Heart right ventricle (tissue), 16 donors: ENCODE measurements at places on chromosomes 6 and 20. TPM values are rescaled to one million over a fixed set of nuclear protein-coding genes. Genes with fewer than 3 reads are reported as not detected.

- DNase-seq, result no peak
These were observed 13.3 kb upstream of the CCN5 start for GRCh38 chr20:44701858-44702256.

GATA5 gene
- total RNA-seq, result 1.6 TPM

SLC32A1 gene
- total RNA-seq, result not detected

GRCh38 chr6:3081960-3082359 lies 13.7 kb downstream of the RIPK1 start:
- DNase-seq, result no peak

TMEM74B gene
- total RNA-seq, result 2.5 TPM

DNA sequence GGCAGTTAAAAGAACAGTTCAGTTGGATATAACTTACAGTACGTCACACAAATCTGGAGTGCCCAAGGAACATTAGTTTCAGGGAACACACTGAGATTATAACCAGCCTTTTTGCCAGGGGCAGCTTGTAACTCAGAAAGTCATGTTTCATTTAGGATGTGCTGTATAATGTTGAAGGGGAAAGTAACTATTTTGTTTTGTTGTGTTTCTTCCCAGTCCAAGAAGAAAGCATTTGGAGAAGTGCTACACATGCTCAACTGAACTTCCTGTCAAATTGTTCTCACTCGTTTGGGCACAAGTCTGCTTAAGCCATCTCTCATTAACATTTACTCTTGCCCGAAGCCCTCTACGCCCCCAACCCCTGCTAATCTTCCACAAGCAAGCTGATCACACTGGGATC lies 157.9 kb downstream of the BTBD9 start:
- no peak for DNase-seq

DNA sequence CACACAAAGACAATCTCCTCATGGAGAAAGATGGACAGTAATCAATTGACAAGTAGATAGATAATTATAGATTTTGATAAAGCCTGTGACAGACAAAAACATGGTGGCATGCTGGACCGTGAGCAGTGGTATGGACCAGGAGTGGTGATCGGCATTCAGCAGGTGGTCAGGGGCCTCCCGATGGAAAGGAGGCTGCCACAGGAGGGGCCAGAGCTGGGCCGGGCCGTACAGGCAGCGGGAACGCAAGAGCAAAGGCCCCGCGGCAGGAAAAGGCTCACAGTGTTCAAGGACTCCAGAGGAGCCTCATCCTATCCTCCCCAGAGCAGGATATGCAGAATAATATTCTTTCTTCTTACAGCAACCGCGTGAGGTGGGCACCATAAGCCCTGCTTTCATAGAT lies 123.7 kb downstream of the EYA2 start:
- DNase-seq, result no peak

DNA sequence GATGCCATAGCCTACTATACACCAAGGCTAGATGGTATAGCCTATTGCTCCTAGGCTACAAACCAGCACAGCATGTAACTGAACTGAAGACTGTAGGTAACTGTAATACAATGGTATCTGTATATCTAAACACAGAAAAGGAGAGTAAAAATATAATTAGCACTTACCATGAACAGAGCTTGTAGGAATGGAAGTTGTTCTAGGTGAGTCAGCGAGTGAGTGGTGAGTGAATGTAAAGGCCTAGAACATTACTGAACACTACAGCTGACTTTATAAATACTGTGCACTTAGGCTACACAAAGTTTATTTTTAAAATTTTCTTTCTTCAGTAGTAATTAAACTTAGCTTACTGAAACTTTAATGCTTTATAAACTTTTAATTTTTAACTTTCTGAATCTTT lies 129.5 kb downstream of the BTBD9 start:
- no peak for DNase-seq

CCN6 gene
- not detected for total RNA-seq

IL17A gene
- total RNA-seq, result not detected

DNA sequence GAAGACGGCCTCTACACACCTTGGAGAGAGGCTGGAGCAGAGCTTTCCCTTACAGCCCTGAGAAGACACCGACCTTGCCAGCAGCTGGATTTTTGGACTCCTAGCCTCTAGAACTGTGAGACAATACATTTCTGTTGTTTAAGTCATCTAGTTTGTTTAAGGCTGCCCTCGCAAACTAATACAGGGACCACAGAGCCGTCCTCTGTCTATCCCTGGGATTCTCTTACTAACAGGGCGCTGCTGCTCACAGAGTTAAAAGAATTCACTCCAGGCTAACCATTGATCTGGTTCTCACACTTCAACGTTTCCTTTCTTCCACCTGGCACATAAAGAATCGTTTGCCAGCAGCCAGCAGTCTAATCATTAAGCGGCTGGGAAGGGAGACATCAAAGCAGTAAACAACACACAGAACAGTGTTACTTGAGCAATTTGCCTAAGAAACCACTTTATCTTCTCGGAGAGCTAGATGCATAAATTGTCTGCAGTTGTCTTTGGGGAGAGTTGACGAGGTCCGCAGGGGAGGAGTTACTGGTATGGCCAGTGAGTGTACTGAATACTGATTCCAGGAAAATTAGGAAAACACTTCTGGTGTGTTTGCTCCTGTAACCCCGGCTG lies 103.5 kb upstream of the AKAP12 start:
- DNase-seq, result no peak

DNA sequence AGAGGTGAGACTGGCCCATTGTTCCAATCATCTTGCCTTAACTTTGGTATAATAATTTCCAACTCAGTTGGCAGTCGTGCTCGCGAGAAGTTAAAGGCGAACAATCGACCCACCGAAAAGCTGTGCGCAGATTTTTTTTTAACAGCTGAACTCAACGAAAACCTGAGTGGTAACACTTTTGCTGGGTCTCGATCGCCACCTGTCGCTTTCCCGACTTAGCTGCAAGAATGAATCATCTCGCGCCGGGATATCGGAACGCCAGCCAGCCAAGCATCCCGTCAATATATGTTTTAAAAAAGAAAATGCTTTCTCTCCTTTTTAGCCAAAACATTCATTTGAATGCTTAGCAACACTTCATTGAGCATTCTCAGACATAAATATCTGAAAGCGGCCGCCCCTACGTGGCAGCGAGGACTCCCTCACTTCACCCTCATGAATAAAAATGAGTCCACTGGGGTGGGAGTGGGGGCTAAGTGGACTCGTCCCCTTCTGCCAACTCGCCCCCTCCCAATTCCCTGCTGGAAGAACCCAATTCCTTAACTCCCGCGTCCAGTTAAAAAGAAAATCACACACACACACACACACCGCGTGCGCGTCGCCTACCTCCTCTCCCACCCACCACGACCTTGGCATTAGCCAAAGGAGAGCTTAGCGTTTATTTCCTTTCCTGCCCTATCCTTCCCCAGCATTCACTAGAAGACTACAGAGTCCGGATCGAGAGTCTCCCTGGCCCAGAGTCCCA lies 1.5 kb downstream of the COL12A1 start:
- peak; percentile 70 for DNase-seq

GRCh38 chr6:39037082-39037508 lies 11.5 kb upstream of the GLP1R start:
- DNase-seq, result no peak

PNPLA1 gene
- not detected for total RNA-seq

GRCh38 chr20:18979132-18979531 lies 165.5 kb downstream of the SCP2D1 start:
- DNase-seq, result no peak

GRCh38 chr6:5906340-5906670 lies 100.4 kb downstream of the NRN1 start:
- no peak for DNase-seq

DNA sequence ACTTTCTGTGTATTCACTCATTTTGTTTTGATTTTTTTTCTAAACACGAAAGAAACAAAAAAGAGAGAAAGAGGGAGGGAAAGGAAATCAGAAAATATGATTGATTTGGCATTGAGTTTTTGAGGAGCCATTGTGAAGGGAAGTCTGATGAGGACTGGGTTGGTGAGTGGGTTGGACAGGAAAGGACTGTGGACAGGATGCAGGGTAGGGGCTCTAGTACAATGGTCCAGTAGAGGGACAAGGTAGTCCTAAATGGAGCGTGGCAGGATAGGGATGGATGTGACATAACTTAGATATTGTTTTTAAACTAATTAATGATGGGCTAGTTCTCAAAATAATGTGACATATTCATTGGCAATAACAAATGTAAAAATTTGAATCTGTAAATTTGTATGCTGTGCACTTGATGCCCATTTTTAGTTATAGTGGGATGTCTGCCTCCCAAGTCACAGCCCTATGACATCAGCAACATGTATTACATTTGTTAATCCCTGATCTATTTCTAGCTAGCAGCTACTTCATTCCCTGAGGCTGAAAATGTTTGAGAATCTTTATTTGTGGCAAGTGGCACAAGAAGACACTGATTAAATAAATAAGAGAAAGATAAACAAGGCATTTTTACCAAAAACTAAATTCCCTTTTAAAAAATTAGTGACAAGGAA lies 64.0 kb upstream of the ASF1A start:
- no peak for DNase-seq

DNA sequence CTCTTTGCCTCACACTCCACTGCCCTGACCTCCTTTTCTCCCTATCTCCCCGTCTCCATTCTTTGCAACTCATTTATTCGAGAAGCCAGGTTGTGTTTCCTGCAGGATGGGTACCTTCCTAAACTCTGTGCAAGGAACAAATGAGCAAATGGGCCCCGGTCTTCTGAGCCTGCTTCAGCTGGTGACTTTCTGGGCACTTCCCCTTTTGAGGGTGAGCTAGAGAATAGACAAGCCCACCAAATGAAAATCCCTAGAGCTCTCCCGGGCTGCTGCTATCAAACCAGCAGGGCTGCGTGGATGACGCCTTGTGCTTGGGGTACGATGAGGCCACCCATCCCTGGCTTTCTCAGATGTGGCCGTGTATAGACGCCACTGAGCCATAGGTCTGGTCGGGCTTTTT lies 91.0 kb upstream of the FOXA2 start:
- no peak for DNase-seq

DNA sequence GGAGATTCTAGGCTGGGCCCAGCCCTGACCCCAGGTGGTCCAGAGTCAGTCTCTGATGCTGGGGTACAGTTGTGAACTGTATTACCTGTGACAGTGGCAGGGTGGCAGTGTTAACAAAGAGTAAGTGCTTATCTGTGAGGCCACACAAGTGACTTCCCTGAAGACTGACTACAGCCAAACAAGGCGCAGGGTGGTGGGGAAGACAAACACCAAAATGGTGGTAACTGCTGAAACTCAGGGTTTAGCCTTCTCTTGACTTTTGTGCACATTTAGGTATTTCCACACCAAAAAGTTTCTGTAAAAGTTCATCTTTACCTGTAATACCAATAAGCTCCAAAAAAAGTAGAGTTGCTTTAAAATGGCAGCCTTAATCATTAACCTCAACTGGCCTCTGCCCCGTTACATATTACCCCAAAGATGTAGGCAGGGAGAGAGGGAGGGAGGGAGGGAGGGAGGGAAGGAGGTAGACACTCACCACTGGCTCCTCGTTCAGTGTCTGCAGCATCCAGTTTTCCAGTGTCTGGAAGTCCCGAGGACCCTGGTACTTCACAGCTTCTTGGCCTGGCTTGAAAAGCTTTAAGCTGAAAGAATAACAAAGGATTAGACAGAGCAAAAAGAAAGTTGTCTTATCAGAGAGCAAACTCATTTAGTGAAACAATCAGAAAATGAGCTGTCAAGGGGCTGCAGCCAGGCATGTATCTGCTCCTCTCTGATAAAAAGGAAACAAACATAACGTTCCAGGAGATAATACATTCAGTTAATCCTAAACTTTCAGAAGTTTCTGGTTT lies 11.3 kb downstream of the TXNDC5 start:
- DNase-seq, result no peak

MYT1 gene
- total RNA-seq, result not detected

DNA sequence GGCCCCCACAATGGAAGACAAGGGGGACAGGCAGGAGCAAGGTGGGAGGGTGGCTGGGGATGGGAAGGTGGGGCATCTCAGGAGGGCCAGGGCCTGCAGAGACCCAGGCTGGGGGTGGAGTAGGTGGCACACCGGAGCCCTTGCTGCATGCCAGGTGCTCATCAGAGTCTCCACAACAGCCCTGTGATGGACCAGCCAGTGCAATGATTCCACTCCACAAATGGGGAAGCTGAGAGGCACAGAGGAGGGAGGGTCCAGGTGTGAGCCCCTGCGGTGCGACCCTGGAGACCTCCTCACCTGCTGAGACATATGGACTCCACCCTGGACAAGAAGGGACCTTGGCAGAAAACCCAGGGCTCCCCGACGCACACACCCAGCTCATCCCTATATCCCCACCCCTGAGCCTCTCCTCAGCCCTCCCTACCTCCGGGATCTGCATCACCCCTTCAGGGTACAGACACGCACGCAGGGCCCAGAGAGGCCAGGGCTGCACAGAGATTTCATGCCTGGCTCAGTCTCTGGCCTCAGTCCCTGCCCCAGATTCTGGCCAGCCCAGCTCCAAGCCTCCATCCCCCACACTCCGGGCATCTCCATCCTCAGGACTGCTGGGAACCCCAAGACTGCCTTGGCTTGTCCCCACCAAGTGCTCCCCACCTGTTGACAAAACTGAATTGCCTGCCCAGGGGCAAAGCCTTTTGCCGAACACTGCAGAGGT lies 7.1 kb upstream of the GRM4 start:
- DNase-seq, result no peak

GRCh38 chr6:134627707-134628106 lies 309.8 kb upstream of the SGK1 start:
- DNase-seq, result no peak

CALHM6 gene
- total RNA-seq, result 0.54 TPM

EEF1E1 gene
- total RNA-seq, result 11.6 TPM

DNA sequence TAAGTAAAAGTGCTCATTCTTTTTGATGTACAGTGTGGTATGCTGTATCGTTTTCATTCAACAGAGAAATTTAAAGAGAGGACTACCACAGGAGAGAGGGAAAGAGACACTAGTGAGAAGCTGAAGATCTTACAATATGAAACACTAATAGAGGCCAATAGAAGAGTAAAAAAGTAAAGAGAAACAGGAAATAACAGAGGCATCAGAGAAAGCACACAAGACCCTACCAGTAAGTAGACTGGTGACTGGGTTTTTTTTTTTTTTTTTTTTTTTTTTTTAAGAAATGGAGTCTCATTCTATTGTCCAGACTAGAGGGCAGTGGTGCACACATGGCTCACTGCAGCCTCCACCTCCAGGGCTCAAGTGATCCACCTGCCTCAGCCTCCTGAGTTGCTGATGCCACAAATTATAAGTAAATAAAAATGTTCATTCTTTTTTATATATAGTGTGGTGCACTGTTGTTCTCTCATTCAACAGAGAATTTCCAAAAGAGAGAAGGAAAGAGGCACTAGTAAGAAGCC lies 18.8 kb downstream of the ELOVL4 start:
- DNase-seq, result no peak

DNA sequence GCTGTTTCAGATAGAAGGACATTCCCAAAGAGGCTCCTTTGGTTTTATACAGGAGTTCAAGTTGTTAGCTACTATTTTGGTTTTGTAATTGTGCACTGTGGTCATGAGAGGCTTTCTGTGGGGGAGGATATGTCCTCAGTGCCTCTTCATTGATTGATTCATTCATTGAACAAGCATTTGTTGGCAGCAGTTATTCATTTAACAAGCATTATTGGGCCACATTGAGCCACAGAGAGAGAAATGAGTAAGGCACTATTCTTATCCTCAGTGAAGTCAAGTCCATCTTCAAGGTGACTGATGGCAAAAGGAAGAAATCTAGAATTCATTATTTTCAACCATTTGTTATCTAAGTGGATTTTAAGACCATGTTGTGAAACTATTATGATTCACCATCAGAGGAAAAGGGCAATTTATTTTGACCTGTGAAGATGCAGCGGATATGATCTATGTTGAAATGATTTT lies 697.2 kb upstream of the CITED2 start:
- DNase-seq, result no peak
